Activated CD4-positive, alpha-beta T cell treated with anti-CD3 and anti-CD28 coated beads, Interleukin-2, amount 50 U/mL, for 24 hours (primary cell): ENCODE measurements at places on chromosomes 3 and 15.

DNA sequence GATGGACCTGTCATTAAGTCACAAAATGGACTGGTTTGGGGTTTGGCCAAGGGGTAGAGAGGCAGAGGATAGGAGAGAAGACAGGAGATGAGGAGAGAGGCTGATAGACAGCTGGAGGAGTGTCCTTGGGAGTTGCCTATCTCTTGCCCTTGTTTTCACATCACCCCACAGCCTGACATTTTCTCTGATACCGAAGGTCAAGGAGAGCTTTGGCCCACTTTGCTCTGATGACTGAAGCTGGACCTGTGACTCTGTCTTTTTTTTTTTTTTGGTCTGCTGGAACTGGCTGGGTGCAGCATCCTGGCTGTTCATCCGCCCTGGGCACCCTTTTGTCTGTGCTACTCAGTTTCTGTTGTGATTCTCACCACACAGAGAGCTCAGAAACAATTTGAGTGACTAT, 5.1 kb downstream of the GPD1L start:
- no peak for DNase-seq

GRCh38 chr15:75350601-75351361, 3.9 kb downstream of the NEIL1 start:
- DNase-seq, result no peak

DNA sequence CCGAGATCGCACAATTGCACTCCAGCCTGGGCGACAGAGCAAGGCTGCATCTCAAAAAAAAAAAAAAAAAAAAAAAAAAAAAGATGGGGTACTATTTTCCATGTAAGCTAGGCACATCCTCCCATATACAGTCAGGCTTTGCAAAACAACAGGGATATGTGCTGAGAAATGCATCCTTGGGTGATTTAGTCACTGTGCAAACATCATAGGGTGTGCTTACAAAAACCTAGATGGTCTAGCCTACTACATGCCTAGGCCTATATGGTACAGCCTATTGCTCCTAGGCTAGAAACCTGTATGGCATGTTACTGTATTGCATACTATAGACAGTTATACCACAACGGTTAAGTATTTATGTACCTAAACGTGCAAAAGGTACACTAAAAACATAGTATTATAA, 75.0 kb downstream of the TTBK2 start:
- DNase-seq, result no peak

DNA sequence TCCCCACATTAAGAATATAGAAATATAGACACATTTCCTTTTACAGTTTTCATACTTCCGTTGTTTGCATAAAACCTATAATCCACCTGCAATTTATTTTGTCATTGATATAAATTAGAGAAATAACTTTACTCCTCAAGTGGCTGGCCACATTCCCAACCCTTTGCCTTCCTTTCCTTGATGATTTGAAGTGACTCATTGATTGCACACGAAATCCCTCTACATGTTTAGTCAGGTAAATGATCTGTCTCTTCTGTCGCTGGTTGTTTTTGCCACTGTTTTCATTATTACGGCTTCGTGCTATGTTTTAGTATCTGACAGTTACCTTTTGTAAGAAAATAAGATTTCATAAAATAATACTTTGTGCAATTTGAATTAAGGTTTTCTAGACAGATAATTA, 272.2 kb upstream of the NR2E3 start:
- DNase-seq, result no peak

GRCh38 chr15:70069716-70070115, 28.0 kb downstream of the TLE3 start:
- DNase-seq, result no peak

GRCh38 chr15:101795455-101795854, 7.9 kb upstream of the OR4F6 start:
- DNase-seq, result no peak

DNA sequence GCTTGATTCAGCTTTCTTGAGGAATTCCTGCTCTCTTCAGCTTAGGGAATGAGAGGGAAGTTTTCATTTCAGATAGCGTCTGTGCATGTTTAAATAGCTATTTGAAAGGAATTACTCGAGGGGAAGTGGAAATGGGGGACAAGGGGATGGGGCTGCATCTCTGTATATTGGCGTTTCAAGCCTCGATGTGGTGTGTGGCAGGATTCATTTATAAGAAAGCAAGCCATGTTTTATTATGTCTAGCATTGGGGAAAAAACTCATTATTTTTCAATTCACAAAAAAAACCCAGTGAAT, 1.0 kb downstream of the ATP2C1 start:
- no peak for DNase-seq

GRCh38 chr15:40904552-40905201, 10.4 kb downstream of the VPS18 start:
- no peak for DNase-seq

- peak; percentile 62 for DNase-seq
These were observed 691 bp downstream of the MAP2K1 start for GRCh38 chr15:66387163-66388042.

DNA sequence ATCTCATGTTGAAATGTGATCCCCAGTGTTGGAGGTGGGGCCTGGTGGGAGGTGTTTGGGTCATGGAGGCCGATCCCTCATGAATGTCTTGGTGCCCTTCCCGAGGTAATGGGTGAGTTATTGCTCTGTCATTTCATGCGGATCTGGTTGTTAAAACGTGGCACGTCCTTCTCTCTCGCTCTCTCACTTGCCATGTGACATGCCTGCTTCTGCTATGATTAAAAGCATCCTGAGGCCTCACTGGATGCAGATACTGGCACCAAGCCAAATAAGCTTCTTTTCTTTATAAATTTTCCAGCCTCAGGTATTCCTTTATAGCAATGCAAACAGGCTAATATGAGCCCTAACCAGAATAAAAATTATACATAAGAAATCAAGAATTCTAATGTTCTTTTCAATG, 31.7 kb upstream of the HACD2 start:
- no peak for DNase-seq

DNA sequence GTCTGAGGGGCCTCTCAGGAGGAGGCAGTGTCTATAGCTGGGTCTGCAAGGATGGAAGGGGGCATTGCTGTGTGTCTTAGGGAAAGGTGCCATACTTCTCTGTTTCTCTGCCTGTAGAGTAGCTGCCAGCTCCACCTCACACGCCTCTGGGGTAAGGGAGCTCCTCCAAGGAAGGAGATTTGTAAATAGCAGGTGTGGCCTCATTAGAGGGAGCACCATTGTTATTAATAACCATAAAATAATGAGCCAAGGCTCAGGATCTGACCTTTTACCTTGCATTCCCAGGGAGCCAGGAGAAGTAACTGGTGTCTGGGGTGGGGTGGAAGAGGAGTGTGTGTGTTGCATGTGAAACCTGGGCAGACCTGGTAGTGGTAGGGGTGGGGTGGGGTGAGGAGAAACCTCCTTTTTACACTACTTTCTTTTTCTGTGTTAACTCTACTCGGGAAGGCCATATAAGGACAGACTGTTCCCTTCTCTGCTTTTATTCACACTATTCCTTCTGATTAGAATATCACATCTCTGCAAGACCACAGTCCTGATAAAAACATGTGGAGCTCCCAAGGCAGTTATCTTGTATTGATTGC, 2.2 kb upstream of the C15orf39 start:
- DNase-seq, result no peak

DNA sequence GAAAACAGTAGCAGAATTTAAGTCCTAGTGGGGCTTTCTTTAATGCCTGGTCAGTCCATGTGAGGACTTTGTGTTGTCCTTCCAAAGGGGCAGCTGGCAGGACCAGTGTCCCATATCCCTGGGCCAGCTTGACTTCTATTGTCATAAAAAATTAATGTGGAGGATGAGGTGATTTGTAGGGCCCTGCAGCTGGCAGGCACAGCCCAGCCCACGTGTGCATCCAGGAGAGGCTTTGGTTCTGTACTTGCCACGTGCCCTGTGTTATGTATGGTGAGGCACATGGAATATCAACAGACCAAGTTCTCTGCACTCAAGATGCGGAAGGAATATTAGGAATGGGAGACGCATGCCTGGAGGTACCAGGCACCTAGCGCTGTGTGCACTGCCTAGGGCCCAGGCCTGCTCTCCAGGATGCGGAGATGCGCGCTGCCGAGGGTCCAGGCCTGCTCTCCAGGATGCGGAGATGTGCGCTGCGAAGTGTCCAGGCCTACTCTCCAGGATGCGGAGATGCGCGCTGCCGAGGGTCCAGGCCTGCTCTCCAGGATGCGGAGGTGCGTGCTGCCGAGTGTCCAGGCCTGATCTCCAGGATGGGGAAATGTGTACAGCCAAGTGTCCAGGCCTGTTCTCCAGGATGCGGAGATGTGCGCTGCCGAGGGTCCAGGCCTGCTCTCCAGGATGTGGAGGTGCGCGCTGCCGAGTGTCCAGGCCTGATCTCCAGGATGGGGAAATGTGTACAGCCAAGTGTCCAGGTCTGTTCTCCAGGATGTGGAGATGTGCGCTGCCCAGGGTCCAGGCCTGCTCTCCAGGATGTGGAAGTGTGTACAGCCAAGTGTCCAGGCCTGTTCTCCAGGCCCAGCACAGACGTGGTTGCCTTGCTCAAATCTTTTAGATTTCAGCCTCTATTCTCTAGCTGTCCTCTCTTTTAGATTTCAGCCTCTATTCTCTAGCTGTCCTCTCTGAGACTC, 183.3 kb upstream of the ROPN1 start:
- no peak for DNase-seq

DNA sequence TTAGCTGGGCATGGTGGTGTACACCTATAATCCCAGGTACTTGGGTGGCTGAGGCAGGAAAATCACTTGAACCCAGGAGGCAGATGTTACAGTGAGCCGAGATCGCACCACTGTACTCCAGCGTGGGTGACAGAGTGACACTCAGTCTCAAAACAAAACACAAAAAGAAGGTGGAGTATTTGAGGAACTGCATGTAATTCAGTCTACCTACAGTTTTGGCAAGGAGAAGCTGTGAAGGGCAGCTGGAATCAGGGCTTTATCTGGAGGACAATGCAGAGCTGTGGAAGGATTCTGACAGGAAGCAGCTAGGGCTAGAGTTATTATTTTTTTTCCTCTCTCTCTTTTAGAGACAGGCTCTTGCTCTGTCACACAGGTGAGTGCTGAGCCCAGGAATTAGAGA, 6.8 kb downstream of the H1-8 start:
- DNase-seq, result no peak

DNA sequence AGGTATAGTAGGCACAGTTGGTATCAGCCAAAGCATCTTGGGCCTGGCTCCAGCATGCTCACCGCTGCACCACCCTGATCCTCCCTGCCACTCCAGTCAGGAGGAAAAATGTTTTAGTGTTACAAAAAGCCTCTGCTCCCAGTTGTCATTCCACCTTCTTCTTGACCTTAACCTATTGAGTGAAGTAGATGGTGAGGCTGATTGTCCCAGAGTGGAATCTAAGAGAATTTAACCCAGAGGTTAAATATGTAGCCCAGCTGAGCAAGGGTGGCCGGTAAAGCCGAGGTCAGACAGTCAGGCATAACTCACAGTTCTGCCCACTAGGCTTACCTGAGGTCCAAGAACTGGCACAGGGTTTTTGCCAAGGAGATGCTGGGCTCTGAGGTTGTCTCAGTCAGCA, 30.7 kb upstream of the TNIK start:
- DNase-seq, result no peak
